ENCODE measurements at places on chromosomes 5 and 9. TPM values are rescaled to one million over a fixed set of nuclear protein-coding genes. Genes with fewer than 3 reads are reported as not detected.

DNA sequence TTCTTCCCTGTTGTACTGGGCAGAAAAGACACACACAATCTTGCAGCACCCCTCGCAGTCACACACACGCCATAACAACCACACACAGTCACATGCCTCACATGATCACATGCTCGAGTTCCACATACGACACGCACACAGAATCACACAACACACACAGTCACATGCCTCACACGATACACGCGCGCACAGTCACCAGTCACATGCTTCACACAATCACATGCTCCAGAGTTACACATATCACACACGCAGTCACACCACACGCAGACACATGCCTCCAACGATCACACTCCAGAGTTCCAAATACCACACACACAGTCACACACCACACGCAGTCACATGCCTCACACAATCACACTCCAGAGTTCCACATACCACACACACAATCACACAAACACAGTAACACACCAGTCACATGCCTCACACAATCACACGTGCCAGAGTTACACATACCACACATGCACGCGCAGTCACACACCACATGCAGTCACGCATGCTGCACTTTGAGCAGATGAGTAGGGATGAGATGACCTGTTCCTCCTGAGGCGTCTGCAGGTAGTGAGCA lies 49.0 kb upstream of the LRRC14B start:
- H3K27ac ChIP-seq: no peak overlapping the region
- DNase-seq: no peak
- no peaks in the 10 kb centered on the region for H3K27me3 ChIP-seq
- no peaks in the 10 kb centered on the region for H3K36me3 ChIP-seq

- DNase-seq: no peak
- H3K4me1 ChIP-seq: no peaks in the 10 kb centered on the region
- H3K4me3 ChIP-seq: no peak overlapping the region
- H3K36me3 ChIP-seq: no peaks in the 10 kb centered on the region
These were observed 603 bp downstream of the SAXO1 start for GRCh38 chr9:19032406-19032805.

The INSL4 gene
- total RNA-seq: not detected

DNA sequence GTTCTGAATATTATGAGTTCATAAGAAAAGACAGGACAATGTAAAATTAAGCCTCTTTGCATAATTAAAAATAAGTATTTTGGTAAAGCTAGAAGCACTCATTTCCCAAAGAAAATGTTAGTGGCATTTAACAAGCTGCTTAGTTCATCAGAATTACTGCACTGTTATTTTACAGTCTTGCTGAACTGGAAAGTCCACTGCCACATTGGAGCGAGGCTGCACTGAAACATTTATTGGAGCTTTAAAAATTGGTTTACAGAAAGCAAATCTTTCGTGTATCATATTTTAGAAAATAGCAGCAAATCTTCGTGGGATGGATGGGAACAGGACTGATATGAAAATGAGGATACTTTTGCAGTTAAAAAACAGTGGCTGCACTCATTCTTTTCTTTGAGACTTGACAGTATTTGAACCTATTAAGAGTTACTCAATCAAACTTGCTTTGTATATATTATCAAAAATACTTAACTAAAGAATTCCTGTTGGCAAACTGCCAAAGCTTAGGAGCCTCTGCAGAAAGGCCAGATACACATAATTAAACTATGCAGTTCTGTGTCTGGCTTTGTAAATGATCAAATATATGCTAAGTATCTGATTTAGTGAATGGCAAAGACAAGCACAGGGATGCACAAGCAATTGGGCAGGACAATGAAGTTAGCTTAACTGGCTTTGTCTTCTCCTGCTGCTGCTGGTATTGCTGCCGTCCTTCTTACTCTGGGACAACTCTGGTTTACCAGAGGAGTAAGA lies 16.5 kb upstream of the FBXL7 start:
- H3K36me3 ChIP-seq: no peaks in the 10 kb centered on the region
- no peaks in the 10 kb centered on the region for H3K4me1 ChIP-seq
- no peaks in the 10 kb centered on the region for H3K27me3 ChIP-seq
- DNase-seq: no peak
- no peak overlapping the region for H3K4me3 ChIP-seq

The PCDHB16 gene
- 0.53 TPM for total RNA-seq

DNA sequence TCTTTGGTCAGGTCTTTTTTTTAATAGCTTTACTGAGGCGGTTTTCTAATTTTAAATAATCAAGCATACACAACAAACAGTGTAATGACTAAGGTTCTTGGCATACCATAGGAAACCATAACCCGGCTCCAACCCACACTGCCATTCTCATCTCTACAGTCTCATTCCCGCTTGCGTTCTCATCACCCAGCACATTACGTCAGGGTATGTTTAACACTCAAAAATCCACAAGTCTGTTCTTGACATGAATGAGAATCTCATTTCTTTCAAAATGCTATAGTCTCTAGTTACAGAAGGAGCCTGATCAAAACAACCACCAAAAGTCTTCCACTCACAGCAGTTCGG lies 505 bp downstream of the C5orf34 start:
- no peaks in the 10 kb centered on the region for H3K27me3 ChIP-seq
- no peak for DNase-seq
- peak overlapping the region; percentile 57 for H3K4me3 ChIP-seq
- no peaks in the 10 kb centered on the region for H3K36me3 ChIP-seq
- peak overlapping the region; percentile 80 for H3K27ac ChIP-seq
- peaks cover 7% of the 10 kb centered on the region for H3K4me1 ChIP-seq

DNA sequence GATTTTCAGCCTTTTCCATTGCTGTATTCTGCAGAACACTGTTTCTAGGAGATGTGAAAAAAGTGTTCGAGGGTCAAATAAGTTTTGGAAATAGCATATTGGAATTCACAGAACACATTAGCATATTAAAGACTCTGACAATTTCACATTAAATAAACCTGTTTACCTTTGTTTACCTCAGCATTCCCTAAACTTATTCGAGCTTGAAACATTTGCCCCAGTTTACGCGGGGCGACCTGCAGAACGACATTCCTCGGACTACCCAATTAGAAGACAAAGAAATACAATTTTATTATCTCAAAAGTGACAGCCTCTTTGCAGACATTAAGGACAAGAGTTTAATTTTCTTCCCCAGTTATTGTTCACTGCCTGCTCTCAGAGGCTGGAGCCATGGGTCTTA lies 110.3 kb upstream of the NFIB start:
- H3K4me3 ChIP-seq: no peak overlapping the region
- H3K27me3 ChIP-seq: no peaks in the 10 kb centered on the region
- no peaks in the 10 kb centered on the region for H3K4me1 ChIP-seq

GRCh38 chr5:92002721-92003274 lies 619.7 kb upstream of the ARRDC3 start:
- no peaks in the 10 kb centered on the region for H3K27me3 ChIP-seq
- H3K4me3 ChIP-seq: no peak overlapping the region
- DNase-seq: no peak
- H3K36me3 ChIP-seq: no peaks in the 10 kb centered on the region
- H3K27ac ChIP-seq: no peak overlapping the region

Measured in colonic mucosa (tissue), 4 donors.